ENCODE measurements at places on chromosomes 7 and 10.

DNA sequence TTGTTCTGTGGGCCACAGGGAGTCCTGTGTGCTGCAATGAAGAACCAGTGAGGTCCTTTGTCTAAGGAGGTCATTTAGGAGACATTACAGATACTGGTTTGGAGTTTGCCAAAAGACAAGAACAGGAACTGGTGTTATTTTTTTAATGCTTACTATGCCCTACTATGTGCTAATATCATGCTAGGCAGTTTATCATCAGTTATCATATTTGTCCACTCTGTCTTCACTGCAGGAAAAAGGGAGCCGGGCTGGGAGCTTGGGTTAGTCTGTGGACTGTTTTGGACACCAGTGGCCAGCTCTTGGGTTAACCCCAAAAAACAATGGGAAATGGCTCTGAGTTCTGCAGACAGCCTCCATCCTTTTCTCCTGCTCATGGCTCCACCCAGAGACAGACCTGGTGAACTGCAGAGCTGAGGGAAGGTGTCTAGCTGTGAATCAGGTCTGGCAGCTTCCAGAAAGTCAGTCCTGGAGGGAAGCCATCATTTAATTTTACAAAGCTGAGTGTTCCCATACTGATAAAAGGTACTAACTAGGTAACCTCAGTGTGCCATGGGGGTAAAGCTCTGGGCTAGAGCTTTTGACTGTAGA is 101.2 kb upstream of the ZNF746 start:
- no peak for DNase-seq

- DNase-seq: no peak
Observed at GRCh38 chr7:74290981-74291441, 1.8 kb downstream of the CLIP2 start.

- no peak for DNase-seq
Observed at GRCh38 chr10:13890233-13891127, 303.7 kb downstream of the PRPF18 start.

DNA sequence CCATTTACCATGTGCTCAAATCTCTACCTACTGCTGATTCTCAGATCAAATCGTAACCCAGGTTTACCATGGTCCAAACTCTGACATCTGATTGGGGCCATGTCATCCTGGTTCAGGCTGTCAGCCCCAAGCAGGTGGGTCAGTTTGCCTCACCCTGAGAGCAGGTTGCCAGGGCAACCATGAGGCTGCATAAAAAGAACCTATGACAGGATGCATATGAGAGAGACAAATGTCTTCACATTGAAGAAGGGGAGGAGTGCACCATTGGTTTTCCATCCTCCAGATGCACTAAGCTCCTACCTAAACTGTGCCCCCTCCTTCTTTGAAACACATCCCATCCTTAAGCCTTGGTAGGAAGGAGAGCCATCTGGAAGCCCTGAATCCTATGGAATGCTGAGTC is 10.2 kb downstream of the PRSS1 start:
- DNase-seq: no peak

- DNase-seq: no peak
Observed at GRCh38 chr10:86954681-86955500, 2.5 kb downstream of the MMRN2 start.

DNA sequence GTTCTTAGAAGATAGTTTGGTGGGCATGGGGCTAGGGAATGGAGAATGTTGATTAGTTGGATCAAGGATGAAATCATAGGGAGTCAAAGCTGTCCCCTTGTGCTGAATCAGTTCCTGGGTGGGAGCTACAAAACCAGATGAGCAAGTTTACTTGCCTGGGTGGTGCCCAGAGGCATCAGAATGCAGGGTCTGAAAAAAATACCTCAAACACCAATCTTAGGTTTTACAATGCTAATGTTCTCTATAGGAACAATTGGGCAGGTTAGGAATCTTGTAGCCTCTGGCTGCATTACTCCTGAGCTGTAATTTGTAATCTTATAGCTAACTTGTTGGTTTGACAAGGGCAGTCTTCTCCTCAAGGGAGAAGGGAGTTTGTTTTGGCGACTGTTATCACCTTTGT is 34.4 kb downstream of the LHFPL3 start:
- DNase-seq: no peak

- no peak for DNase-seq
Observed at GRCh38 chr7:158488181-158488971, 99.2 kb downstream of the PTPRN2 start.

- DNase-seq: no peak
Observed at GRCh38 chr7:4460597-4460996, 221.5 kb upstream of the FOXK1 start.

DNA sequence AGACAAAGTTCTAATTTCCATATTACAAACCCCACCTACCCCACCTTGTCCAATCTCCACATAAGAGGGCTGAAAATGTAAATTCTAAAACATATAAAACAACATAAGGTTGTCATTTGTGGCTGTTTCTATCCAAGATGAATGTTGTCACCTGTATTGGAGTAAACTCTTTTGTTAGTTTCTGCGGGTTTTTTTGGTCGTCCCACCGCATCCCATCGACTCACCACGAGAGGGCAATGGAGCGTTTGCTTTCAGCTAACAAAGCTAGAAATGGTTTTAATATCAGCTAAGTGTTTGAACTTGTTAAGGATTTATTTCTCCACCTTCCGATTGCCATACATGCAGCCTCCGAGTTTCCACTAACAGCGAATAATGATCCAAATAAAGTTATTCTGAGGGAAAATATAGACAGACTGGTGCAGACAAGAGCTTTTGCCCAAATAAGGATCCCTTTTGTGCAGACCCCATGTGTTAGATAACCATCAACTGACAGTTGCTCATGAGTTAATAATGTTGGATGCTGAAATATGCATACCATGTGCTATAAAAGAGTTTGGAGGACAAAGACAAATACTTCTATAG is 137.2 kb downstream of the ARID5B start:
- peak; percentile 82 for DNase-seq

GRCh38 chr10:124864421-124865193 is 63.0 kb downstream of the ABRAXAS2 start:
- no peak for DNase-seq

Measured in CD4-positive, alpha-beta T cell treated with Interleukin-6 for 4 hours (primary cell).